ENCODE measurements at places on chromosomes 4 and X. TPM values are rescaled to one million over a fixed set of nuclear protein-coding genes. Genes with fewer than 3 reads are reported as not detected.

- no peak for DNase-seq
These were observed 47.9 kb upstream of the BLTP1 start for GRCh38 chr4:122104184-122104583.

- no peak for DNase-seq
These were observed 201.5 kb upstream of the JADE1 start for GRCh38 chr4:128608006-128608405.

DNA sequence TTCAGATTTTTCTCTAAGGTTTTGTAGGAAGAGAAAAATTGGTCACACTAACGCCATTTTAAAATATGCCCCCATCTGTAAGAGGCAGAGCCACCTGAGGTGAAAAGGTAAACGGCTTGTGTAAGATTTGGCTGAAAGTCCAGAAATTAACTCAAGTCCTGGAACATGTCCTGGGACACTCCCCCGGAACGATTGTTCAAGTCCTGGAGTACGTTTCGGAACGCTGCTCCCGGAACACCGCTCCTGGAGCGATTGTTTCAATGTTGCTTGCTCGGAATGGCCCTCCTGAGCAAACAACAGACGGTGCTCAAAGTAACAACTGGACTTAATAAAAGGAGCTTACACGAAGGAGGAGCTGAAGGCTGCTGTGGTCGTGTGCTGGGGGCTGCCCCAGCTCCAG is 796.5 kb upstream of the SLIT2 start:
- no peak for DNase-seq

The BRCC3 gene
- total RNA-seq: 12.3 TPM

DNA sequence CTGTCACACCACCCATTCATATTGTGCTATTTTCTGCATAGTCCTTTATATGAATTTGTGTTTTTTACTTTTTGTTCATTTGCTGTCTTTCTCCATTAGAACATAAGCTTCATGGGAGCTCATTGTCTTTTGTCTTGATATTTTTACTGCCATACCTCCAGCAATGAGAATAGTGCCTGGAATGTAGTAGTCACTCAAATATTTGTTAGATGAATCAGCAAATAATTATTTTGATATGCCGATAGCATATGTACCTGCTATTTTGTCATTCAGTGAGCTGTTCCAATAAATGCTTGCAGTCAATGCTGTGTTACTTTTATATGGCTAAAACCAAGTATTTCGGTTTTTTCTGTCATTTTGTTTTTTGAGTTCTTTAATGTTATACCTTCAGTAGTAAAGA is 43.5 kb upstream of the SLC25A31 start:
- DNase-seq: no peak

GRCh38 chrX:17081968-17082367 is 135.5 kb downstream of the REPS2 start:
- DNase-seq: no peak

The AR gene
- 13.1 TPM for total RNA-seq

All from sciatic nerve (tissue), 2 donors.